ENCODE measurements at places on chromosomes 1 and 21.

DNA sequence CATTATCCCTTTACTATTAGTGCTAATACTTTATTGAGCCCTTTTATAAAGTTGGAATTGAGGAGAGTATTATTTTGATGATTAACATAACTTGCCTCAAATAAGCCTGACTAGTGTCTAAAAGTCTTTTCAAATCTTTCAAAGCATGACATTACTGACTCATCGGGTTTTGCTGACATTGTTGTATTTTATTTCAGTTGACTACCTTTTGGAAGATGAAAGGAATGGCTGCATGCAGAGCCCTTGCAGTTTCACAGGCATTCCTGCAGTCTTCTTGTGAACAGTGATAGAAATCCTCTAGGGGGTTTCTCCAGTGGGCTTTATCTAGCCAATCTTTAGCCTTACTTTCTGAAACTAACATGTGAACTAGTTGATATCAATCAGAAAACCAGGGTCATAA is 43.0 kb upstream of the TMEM61 start:
- DNase-seq, result no peak

GRCh38 chr1:1305300-1306069 is 2.2 kb downstream of the ACAP3 start:
- peak; percentile 51 for DNase-seq

DNA sequence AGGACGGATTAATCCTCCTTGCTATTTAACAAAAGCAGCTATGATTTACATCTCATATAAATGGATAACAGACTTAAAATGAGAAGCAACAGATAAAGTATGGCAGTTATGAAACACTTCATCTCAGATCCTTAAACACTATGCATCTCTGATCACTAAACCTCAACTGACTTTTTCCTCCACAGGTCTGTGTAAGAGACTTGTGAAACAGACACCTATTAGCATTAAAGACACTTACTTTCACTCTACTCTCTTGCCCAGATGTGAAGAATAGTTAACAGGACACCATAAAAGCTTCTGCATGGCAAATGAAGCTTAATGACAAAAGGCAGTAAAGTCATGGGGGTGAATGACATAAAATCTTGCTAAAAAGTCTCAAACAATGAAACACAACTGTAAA is 6.2 kb downstream of the LIN9 start:
- DNase-seq, result no peak

DNA sequence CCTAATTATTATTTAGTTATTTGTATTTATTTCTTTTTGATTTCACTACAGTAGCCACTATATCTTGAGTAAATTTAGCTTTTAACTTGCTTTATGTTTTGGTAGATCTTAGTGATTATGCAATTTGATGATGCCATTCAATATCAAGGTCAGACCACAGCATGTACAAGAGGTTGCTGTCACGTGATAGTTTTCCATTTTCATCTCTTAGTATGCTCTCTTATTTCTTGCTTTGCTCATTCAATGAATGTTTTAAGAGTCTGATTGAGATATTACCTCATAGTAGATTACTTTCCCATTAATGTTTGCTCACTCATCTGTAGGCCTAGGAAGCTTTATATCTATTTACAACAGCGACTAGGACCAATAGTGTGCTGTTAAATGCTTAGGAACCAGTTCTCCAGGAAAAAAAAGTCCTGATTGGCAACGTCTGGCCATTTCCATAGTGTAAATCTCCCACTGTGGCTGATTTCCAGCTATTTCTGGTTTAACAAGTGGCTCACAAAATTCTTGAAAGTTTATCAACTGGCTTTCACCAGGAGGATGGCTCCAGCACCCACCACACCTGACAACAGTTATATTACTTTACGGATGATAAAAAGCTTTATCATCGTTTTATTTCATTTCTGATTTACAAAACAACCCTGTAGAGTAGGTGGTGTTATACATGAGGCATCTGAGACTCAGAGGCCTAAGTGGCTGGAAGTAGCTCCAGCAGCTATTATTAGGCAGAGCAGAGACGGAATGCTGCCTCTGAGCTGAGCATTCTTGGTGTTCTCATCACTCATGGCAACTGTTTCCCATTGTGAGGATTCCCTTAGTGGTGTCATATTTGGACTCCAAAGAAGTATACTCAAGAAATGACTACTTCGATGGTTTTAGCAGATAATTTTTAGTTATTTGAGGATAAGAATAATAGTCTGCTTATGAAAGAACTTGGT is 235.2 kb downstream of the DISC1 start:
- peak; percentile 8 for DNase-seq

- no peak for DNase-seq
These were observed 123.4 kb downstream of the POU2F1 start for GRCh38 chr1:167344112-167344511.

- peak; percentile 38 for DNase-seq
These were observed 19.0 kb downstream of the THEMIS2 start for GRCh38 chr1:27891196-27891889.

Measured in central memory CD4-positive, alpha-beta T cell (primary cell).